ENCODE measurements at places on chromosomes 11 and 22. TPM values are rescaled to one million over a fixed set of nuclear protein-coding genes. Genes with fewer than 3 reads are reported as not detected.
A peak's percentile ranks its signal among the peaks of the same experiment; 100 is the strongest.

PAX6 gene
- total RNA-seq = not detected

HTATIP2 gene
- total RNA-seq = 77.6 TPM

ARHGAP8 gene
- 0.17 TPM for total RNA-seq

GGTLC3 gene
- total RNA-seq = not detected

OR56A3 gene
- not detected for total RNA-seq

LRRC55 gene
- total RNA-seq = not detected

LMNTD2 gene
- total RNA-seq = 0.26 TPM

AQP11 gene
- 11.2 TPM for total RNA-seq

SLC22A25 gene
- total RNA-seq = not detected

- DNase-seq = peak; percentile 81
Observed at GRCh38 chr11:2813141-2813908, 72.2 kb downstream of the CDKN1C start.

- DNase-seq = no peak
Observed at GRCh38 chr11:88119561-88119960, 55.7 kb downstream of the RAB38 start.

- no peak for DNase-seq
Observed at GRCh38 chr11:45209000-45209879, 62.8 kb downstream of the PRDM11 start.

- no peak for DNase-seq
Observed at GRCh38 chr22:47593911-47594311, 831.5 kb downstream of the TBC1D22A start.

DNA sequence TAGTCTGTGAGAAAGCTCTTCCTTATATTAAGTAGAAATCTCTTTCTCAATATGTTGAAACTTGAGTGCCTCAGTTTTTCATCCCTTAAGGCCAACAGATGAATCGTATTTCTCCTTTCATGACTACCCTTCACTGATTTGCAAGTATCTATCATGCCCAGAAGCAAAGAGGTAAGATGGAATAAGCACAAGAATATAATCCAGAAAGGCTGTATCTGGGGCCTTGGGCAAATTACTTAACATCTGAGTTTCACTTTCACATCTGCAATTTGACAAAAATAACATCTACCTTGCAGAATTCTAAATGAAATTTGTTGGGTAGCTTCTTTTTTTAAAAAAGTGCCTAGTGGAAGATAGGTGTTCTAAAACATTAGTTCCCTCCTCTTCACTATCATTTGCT, 552.4 kb upstream of the ANO5 start:
- DNase-seq = no peak

DNA sequence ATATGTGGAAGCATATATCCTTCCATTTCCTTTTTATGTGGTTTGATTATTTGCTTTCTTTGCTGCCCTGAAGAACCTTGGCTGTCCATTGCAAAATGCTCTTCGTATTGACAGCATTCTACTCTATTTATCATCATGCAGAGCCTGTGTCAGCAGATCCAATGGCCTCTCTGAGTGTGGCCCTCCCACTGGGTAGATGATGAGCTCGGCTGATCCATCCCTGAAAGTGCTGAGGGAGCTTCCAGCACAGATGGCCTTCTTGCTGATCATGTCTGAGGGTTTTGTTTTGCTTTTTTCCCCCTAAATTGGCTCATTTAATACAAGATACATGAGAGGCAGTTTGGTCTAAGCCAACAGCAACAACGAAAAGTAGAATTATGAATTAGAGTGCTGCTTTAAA, 181.0 kb downstream of the GRIA4 start:
- DNase-seq = no peak

DNA sequence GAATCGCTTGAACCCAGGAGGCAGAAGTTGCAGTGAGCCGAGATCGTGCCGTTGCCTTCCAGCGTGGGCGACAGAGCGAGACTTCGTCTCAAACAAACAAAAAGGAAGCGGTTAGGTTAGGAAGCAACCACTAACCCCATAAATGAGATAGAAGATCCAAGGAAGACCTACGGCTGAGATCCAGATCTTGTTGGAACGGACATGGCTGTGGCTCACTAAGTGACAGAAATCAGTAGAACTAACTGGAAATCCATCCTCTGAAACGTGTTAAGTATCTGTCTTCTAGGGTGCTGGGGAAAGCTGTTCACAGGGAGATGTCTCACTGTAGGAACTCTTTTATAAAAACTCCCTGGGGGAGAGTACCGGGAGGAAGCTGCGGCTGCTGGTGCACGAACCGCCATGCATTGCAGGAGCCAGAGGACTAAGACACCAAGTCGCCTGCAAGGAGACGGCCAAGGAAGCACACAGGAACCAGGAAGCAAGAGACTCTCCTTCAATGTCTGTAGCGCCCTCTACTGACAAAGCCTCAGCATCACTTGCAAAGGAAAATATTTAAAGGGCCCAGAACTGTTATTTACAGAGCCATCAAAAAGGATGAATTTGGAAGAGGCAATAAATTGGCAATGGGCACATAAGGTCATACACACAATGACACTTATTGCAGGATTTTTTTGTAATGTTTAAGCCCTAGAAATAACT, 16.9 kb upstream of the SPTY2D1 start:
- peak; percentile 18 for DNase-seq

DNA sequence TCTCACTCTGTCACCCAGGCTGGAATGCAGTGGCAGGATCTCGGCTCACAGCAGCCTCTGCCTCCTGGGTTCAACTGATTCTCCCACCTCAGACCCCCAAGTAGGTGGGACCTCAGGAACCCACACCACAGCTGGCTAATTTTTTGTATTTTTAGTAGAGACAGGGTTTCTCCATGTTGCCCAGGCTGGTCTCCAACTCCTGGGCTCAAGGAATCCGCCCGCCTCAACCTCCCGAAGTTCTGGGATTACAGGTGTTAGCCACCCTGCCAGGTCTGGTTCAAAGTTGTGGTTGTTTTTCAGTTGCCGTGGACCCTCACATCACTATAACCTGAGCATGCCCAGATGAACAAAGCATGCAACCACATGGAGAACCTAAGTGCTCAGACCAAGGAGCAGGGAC, 13.0 kb upstream of the RAB39A start:
- DNase-seq = no peak

GRCh38 chr11:125593114-125593820, 615 bp downstream of the STT3A start:
- DNase-seq = peak; percentile 20

GRCh38 chr11:45089676-45090499, 56.6 kb upstream of the PRDM11 start:
- peak; percentile 63 for DNase-seq

DNA sequence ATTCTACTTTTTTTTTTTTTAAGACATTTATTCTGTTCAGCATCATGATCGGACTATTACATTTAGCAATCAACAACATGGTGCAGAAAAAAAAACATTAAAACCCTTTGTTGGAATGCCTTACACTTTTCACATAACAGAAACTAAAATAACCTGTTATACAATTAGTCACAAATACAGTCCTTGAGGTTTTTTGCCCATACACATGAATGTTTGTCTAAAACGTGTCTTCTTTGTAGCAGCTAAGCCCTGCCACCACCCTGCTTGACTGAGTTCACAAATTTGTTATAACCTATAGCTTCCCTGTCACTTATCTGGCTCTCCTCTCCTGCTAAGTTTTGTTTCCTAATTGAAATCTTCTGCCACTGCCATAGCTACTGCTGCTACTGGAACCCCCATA, 75.4 kb upstream of the ARHGAP20 start:
- DNase-seq = no peak

DNA sequence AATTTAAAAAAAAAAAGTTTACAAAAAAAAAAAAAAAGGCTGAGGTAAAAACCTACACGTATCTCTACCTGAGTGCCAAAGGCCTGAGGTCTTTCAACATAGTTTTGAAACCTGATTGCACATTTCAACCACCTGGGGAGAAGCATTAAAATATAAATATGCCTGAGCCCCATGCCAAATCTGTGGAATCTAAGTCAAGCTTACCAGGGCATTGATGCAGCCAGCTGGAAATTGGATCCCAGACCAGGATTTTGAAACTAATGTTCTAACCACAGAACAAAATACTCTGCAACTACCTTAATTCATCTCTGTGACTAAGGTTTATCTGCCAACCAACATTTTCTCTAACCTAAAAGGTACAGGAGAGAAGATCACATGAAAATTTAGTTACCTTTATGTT, 38.8 kb upstream of the CHRNA10 start:
- peak; percentile 31 for DNase-seq

DNA sequence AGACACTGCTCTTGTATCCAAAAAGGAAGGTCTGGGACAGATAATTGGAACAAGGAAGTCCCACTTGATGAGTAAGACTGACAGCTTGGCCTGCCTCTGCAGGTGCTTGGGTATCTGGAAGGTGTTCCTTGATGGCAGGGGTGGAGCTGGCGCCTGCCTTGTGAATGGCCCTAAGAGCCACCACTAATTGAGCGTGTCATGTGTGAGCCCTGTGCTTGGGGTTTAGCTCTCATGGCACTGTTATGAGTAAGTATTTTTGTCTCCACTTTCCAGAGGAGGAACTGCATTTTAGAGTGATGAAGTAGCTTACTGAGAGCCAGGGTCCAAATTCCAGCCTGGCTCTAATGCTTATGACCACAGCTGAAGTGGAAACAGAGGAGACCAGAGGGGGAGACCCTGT, 71.2 kb upstream of the NECTIN1 start:
- DNase-seq = peak; percentile 61

GRCh38 chr11:126510621-126511370, 155.3 kb downstream of the ST3GAL4 start:
- DNase-seq = no peak

Measured in fibroblast of lung (primary cell).